Keratinocyte (primary cell): ENCODE measurements at places on chromosomes 16 and 17. TPM values are rescaled to one million over a fixed set of nuclear protein-coding genes. Genes with fewer than 3 reads are reported as not detected.

DNA sequence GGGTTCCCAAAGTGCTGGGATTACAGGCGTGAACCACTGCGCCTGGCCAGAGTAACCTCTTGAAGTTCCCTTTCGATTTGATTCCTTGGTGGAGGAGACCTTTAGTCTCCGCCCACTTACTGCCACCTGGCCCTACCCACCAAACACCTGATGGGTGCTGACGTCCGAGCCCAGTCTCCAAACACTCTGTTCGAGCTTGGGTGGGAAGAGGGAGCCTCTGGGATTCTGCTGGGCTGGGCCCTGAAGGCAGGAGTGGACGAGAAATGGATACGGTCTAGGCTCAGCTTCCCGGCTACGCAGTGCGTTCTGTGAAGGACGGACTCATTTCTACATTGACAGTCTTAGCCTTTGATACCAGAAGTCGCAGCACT lies 870 bp upstream of the ITGA3 start:
- H3K4me3 ChIP-seq: peak overlapping the region; percentile 97
- H3K4me1 ChIP-seq: peaks cover 67% of the 10 kb centered on the region
- peak; percentile 92 for DNase-seq
- H3K36me3 ChIP-seq: peaks cover 19% of the 10 kb centered on the region
- no peaks in the 10 kb centered on the region for H3K27me3 ChIP-seq

DNA sequence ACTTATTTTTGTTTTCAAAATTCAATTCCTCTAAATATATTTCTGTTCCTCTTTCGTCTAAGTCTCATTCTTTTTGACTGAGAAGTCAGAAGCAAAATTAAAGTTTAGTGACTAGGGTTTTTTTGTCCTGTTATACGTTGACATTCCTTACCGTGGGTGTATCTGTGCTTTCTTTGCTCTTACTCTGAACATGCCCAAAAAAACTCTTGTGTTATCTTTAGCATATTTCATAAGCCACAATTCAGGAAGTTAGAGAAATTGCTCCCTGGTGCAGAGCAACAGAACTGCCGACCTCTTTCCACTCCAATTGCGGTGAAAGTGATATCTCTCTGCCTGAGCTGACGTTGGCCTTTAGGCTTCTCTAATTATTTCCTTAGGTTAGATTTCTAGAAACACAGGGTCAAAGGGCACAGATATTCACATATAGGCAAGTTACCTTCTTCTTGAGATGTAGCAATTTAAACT lies 65.7 kb downstream of the CENPV start:
- no peak overlapping the region for H3K27ac ChIP-seq
- peaks cover 22% of the 10 kb centered on the region for H3K4me1 ChIP-seq
- no peak for DNase-seq
- no peaks in the 10 kb centered on the region for H3K27me3 ChIP-seq

GRCh38 chr17:48747445-48748363 lies 19.2 kb upstream of the HOXB13 start:
- no peaks in the 10 kb centered on the region for H3K4me1 ChIP-seq
- no peaks in the 10 kb centered on the region for H3K36me3 ChIP-seq
- peaks cover 90% of the 10 kb centered on the region for H3K27me3 ChIP-seq
- H3K4me3 ChIP-seq: no peak overlapping the region
- H3K27ac ChIP-seq: no peak overlapping the region

- DNase-seq: no peak
- no peak overlapping the region for H3K4me3 ChIP-seq
Measured at GRCh38 chr17:75272848-75273184, 1.8 kb upstream of the MIF4GD start.

DNA sequence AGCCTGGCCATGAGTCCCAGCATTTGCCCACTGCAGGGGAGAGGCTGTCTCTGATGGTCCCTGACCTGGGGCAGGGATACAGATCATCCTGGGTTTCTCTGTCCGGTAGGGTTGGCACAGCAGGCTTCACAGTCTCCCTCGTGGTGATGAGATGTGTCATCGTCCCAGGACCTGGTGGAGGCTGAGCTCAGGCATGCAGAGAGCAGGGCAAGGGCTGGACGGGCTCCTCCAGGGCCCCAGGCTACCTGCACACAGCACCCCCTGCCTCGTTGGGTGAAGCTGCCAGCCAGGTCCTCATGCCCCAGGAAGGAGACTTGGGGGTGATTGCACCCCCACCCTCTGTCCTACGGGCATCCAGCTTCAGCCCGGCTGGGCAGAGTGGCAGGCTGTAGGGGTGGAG lies 155.8 kb upstream of the GSE1 start:
- DNase-seq: peak; percentile 11
- no peaks in the 10 kb centered on the region for H3K36me3 ChIP-seq
- no peak overlapping the region for H3K4me3 ChIP-seq
- H3K27me3 ChIP-seq: peaks cover 73% of the 10 kb centered on the region

DNA sequence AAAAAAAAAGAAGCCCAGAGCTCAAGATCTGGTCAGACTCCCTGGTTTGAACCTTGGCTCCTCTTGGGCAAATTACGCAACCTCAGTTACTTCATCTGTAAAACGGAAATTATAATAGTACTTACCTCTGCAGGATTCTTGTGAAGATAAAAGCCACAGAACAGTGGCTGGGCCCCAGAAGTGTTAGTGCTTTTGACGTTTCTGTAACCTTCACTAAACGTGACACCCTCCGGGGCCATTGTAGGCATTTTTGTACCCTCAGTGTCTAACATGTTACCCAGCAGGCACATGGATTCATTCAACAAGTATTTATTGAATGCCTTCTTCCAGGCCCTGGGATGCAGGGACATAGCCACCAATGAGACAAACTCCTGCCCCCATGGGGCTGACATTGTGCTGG lies 58.0 kb downstream of the PITPNC1 start:
- DNase-seq: no peak
- no peaks in the 10 kb centered on the region for H3K36me3 ChIP-seq
- H3K4me1 ChIP-seq: peaks cover 24% of the 10 kb centered on the region
- no peaks in the 10 kb centered on the region for H3K27me3 ChIP-seq
- H3K4me3 ChIP-seq: no peak overlapping the region

DNA sequence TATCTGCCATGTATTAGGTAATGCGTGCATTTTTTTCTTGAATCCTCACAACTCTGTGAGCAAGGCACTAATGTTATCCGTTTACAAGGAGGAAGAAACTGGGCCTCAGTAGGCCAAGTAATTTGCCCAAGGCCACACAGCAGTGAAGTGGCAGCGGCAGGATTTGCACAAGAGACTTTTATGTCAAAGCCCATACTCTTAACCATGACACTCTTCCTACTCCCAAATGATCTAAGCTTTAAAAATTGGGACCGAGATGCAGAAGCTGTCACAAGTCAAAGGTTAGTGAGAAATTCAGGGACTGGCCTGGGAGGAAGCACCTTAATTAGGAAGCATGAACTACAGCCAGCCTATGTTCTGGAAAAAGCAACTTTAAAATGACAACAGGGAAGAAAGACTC lies 10.7 kb downstream of the MAP3K14 start:
- peaks cover 51% of the 10 kb centered on the region for H3K4me1 ChIP-seq
- H3K36me3 ChIP-seq: peaks cover 11% of the 10 kb centered on the region
- no peak for DNase-seq
- peak overlapping the region; percentile 40 for H3K27ac ChIP-seq
- no peak overlapping the region for H3K4me3 ChIP-seq

GRCh38 chr17:41589301-41589700 lies 2.6 kb upstream of the KRT14 start:
- peak overlapping the region; percentile 32 for H3K4me3 ChIP-seq
- H3K27ac ChIP-seq: peak overlapping the region; percentile 95

GRCh38 chr16:69830534-69831211 lies 68.5 kb downstream of the WWP2 start:
- H3K27ac ChIP-seq: no peak overlapping the region
- no peaks in the 10 kb centered on the region for H3K27me3 ChIP-seq
- DNase-seq: no peak
- no peaks in the 10 kb centered on the region for H3K36me3 ChIP-seq
- peaks cover 2% of the 10 kb centered on the region for H3K4me1 ChIP-seq

- no peak overlapping the region for H3K27ac ChIP-seq
- H3K36me3 ChIP-seq: no peaks in the 10 kb centered on the region
- H3K4me3 ChIP-seq: no peak overlapping the region
- no peak for DNase-seq
- no peaks in the 10 kb centered on the region for H3K27me3 ChIP-seq
Measured at GRCh38 chr17:38628441-38628840, 22.7 kb upstream of the SRCIN1 start.

- DNase-seq: no peak
- no peaks in the 10 kb centered on the region for H3K4me1 ChIP-seq
- no peak overlapping the region for H3K27ac ChIP-seq
- H3K4me3 ChIP-seq: no peak overlapping the region
- H3K27me3 ChIP-seq: no peaks in the 10 kb centered on the region
- no peaks in the 10 kb centered on the region for H3K36me3 ChIP-seq
Measured at GRCh38 chr16:17431012-17431411, 39.7 kb downstream of the XYLT1 start.

GRCh38 chr17:62178579-62178978 lies 113.5 kb upstream of the MED13 start:
- no peaks in the 10 kb centered on the region for H3K27me3 ChIP-seq
- DNase-seq: no peak
- H3K27ac ChIP-seq: no peak overlapping the region

DNA sequence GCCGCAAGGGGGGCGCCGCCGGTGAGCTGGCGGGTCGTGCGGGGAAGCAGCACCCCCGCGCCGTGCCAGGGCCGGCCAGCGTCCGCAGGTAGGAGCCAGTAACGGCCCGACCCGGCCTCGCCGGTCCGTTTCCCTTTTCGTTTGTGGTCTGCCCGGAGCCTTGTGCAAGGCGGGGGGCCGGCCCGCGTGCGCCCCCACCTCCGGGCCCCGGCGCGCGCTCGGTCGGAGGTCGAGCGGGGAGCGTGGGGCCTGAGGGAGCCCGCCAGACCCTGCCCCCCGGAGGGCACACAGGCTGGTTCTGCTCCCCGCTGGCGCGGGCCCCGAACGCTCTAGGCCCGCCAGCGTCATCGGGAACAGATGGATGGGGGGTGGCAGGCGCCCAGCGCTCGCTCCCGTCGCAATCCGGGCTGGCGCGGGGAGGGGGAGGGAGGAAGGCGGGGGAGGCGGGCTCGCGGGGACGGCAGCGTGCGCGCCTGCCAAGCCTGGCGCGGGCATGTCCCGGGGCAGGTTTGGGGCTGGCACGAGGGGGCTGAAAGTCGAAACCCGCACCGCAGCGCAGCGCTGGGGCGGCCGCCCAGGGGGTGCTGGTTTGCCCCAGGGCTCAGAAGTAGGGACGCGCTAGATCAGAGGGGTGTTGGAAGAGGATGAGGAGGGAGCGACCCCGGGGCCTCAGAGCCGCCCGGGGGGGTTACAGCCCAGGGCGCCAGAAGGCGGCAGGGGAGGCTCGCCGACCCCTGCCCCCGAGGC lies 1.5 kb upstream of the GSE1 start:
- H3K4me1 ChIP-seq: peaks cover 37% of the 10 kb centered on the region
- peaks cover 8% of the 10 kb centered on the region for H3K27me3 ChIP-seq
- H3K27ac ChIP-seq: peak overlapping the region; percentile 83
- no peaks in the 10 kb centered on the region for H3K36me3 ChIP-seq

The KRT33B gene
- polyA plus RNA-seq: 0.18 to 0.33 TPM (median 0.21 TPM) in 3 replicates

The PIP4K2B gene
- polyA plus RNA-seq: 26.4 to 29.2 TPM (median 29.2 TPM) in 3 replicates

The MRPS7 gene
- polyA plus RNA-seq: 62.8 to 79.0 TPM (median 71.5 TPM) in 3 replicates

The NPIPB13 gene
- polyA plus RNA-seq: 1.0 to 2.0 TPM (median 1.6 TPM) in 3 replicates

The RNF43 gene
- 5.3 to 16.4 TPM (median 15.0 TPM) in 3 replicates for polyA plus RNA-seq

The IRX3 gene
- polyA plus RNA-seq: 1.7 to 3.3 TPM (median 2.7 TPM) in 3 replicates

The MYH2 gene
- not detected in 3 replicates for polyA plus RNA-seq

The OMG gene
- not detected in 3 replicates for polyA plus RNA-seq

The SSTR5 gene
- polyA plus RNA-seq: not detected in 3 replicates

The SLFN12L gene
- 0.05 to 0.09 TPM (median 0.06 TPM) in 3 replicates for polyA plus RNA-seq
